ENCODE measurements at places on chromosomes 6 and 20.

DNA sequence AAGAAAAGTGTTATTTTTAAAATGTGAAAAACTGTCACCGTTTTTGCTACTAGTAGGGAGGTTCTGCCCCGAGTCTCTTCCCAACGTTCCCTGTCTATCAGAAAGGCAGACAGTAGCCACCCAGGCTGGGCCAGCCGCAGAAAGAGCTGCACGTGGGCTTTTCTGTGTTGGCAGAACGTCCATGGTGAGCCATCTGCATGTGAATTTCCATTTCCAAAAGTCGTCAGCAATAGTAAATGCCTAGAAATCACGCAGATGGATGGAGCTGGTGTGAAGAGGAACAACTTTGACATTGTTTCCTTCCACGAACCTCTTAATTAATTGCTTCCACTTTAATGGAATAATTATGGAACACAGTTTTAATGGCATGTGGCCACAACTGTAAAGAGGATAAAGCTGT, 97.5 kb downstream of the FAM120B start:
- no peak for DNase-seq

GRCh38 chr6:16711546-16712254, 49.6 kb downstream of the ATXN1 start:
- DNase-seq = peak; percentile 38

GRCh38 chr6:132084811-132085509, 133.8 kb upstream of the CCN2 start:
- no peak for DNase-seq

- DNase-seq = no peak
Measured at GRCh38 chr6:29925321-29925720, 17.0 kb upstream of the HLA-A start.

GRCh38 chr6:32393665-32394420, 13.1 kb downstream of the BTNL2 start:
- DNase-seq = no peak

GRCh38 chr6:33716890-33717632, 5.6 kb upstream of the UQCC2 start:
- no peak for DNase-seq

GRCh38 chr6:70838907-70839285, 118.0 kb downstream of the B3GAT2 start:
- DNase-seq = no peak

DNA sequence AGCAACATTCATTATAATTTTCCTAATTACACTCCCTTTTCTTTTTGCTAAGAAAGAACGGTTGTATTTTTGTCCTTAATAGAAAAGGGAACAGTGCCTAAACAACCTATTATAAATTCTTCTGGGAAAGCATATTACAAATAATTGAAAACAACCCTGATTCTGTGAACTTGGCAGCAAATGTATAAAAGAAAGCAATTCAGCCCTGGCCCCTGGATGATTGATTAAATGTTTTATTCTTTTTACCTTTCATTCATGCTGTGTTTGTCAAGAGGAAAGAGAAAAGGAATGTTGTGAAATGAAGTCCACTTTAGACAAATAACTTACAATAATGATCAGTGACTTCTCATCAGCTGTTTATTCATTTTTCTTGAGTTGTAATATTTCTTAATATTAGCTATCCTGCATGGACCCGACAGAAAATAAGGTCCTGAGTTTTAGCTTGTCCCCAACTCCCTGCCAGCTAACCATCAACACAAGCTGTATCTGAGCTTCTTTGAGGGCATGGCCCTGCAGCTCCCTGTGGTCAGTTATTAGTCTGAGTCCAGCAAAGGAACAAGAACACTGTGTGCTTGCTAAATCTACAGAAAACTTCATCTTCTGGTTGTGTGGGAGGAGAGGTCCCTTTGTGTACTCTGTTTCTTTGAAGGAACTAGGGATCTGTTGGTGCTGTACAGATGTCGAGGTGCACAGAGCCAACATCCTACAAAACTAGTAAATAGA, 248.2 kb downstream of the LAMA2 start:
- no peak for DNase-seq

GRCh38 chr20:20731945-20732296, 19.5 kb upstream of the RALGAPA2 start:
- DNase-seq = no peak

DNA sequence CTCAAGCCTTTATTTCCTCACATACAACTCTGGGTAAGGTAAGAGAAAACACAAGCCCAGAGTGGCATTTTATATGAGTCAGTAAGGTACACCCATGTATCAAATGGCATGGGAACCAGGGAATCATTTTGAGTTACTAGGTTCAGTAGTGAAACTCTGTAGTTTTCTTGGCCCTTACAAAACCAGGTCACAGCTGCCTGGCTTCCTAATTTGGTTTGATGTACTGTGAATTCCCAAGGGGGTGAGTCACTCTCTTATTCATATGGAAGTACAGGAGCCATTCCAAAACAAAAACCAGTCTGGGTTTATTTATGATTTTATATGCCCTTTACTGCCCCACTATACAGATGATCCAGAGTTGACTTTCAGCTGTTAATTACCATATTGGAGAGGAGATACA, 70.7 kb downstream of the PDE7B start:
- DNase-seq = no peak

GRCh38 chr6:47234266-47234933, 75.3 kb downstream of the TNFRSF21 start:
- no peak for DNase-seq

GRCh38 chr6:9511157-9511556, 903.7 kb downstream of the TFAP2A start:
- no peak for DNase-seq

GRCh38 chr6:5967594-5967993, 39.1 kb downstream of the NRN1 start:
- DNase-seq = no peak

DNA sequence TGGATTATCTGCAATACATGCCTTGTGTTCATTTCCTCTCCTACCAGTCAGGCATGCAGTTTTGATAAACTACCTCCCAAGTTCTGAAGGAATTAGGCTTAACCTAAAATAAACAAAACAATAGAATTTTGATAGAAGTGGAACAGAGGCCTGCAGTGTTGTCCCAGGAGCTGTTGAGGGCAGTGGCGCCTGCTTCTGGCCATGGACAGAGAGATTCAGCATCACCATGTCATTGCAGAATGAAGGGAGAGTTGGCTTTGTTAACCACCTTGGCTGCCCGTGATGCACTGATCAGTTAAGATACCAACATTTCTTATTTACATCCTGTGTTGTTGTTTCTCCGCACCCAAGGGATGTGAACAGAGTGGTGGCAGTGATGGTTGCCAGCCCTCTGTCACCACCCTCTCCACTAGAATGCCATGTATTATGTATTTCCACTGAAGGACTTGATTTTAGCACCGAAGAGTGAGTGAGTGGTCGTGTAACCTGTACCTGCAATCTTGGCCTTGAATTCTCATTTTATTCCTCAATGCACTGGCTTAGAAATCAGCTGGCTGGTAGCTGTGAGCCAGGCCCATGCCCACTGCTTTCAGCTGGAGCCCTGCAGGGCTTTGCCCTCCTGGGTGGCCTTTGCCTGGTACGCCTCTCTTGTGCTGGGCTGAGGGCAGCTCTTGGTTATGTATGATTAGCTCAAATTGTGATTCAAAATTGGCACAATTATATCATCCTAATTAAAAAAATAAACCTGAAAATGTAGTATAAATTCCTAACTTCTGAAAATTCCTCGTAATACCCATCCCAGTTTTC, 56.5 kb downstream of the SHLD1 start:
- DNase-seq = no peak

DNA sequence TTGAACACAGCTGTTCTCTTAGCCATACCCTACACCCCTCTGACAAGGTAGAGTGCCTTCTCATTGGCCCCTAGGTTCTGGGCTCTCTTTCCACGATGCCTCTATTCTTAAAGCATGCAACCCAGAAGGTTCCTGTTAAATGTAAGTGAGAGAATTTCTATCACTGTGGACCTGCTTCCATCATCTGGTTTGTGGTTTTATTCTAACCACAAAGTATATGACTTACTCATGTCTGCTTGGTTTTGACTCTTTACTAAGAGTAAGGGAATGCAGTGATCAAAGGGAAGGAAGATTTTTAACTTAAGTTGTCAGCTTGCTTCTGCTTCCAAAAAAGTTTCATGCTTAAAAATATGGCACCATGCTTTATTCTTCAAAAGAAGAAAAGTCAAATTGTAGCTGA, 80.2 kb downstream of the ANKEF1 start:
- DNase-seq = no peak

DNA sequence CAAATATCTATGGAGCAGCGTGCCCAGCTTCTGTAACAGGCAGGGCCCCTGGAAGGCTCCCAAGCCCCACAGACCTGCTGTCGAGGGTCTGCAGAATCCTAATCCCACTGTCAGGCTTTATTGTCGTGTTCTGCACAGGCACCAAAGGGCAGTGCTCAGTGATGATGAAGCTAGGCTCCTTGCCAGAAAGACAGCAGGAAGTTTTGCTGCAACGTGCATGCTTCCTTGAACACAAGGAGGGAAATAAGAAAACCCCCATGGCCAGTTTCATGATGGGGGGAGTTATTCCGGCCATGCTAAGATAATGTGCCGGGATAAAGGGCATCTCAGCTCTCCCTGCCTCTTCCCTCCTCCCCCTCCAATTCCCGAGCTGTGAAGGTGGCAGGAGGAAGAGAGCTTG, 109.4 kb upstream of the KCNG1 start:
- DNase-seq = no peak

DNA sequence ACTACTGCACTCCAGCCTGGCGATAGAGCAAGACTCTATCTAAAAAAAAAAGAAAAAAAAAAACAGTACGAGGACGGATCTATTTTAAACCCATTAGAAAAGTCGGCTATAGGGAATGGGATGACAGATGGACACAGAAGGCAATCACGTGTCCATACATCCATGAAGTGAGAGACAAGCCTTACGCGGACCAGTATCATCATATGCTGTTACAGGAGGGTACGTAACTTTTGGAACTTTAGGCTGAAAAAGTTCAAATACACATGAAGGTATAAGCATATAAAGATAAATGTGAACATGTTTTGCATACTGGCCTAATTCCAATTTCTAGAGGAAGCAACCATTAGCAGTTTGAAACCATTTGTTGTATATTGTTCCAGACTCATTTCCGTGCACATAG, 109.8 kb upstream of the EXOC2 start:
- no peak for DNase-seq

DNA sequence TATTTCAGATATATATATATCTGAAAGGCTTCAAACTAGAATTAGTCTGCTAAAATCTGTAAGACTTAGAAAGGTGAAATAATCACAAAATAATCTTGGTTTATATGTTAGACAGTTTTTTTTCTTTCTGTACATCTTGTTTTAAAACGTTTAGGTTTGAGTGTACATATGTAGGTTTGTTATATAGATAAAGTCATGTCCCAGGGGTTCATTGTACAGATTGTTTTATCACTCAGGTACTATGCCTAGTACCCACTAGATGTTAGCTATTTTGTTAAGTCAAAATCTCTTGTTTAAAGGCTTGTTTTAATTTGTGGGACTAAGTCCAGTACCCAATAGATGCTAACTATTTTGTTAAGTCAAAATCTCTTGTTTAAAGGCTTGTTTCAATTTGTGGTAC, 1339.0 kb upstream of the CITED2 start:
- DNase-seq = no peak

DNA sequence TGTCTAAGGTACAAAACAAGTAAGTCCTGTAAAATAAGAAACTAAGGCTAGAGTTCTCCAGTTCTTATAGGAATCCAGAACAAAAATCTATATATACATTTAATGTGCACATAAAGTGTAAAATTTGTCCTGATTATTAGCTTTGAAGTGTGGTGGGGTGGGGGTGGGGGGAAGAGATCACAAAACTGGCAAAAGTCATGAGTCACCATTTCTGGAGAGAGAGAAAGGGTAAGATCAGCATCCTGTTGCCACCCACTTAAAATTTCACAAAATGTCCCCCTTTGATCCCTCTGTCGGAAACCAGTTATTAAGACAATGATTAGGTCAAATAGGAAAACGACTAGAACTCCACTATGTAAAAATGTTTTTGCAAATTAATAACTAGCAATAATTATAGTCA, 482.0 kb upstream of the POU3F2 start:
- DNase-seq = no peak

Data from stimulated activated CD8-positive, alpha-beta memory T cell treated with anti-CD3 and anti-CD28 coated beads, Interleukin-7, amount 100 ng/mL, for 4 hours (primary cell).